ENCODE measurements at places on chromosomes 2 and 18.

GRCh38 chr2:236085647-236086046 is 82.5 kb downstream of the GBX2 start:
- H3K36me3 ChIP-seq, result no peaks in the 10 kb centered on the region
- no peak for DNase-seq
- no peaks in the 10 kb centered on the region for H3K4me1 ChIP-seq
- H3K4me3 ChIP-seq, result no peak overlapping the region

- DNase-seq, result no peak
- peaks cover 26% of the 10 kb centered on the region for H3K4me1 ChIP-seq
- peak overlapping the region; percentile 57 for H3K27ac ChIP-seq
- peaks cover 58% of the 10 kb centered on the region for H3K36me3 ChIP-seq
Observed at GRCh38 chr2:160271171-160272086, 71.4 kb upstream of the ITGB6 start.

DNA sequence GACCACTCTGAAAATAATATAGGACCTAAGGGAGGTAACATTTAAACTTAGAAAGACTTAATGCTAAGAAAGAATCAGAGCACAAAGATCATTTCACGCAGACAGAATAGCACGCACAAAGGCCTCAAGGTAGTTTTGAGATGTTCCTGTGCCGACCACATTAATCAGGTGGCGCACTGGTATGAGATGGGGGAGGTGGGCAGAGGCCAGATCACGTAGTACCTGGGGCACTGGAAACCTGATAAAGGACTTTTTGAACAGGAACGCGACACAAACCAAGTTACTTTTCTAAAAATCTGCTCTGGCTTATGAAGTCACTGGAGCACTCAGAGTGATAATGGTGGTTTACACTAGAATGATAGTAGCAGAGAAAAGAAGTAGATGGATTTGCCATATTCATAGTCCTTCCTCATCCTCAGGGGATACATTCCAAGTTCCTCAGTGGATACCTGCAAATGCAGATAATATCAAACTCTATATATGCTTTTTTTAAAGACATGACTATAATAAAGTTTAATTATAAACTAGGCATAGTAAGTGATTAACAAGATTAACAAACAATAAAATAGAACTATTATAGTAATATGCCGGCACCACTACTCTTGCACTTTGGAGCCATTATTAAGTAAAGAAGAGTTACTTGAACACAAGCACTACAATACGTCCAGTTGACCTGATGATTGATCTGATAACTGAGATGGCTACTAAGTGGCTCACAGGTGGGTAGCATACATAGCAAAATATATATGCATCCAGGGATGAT is 42.6 kb upstream of the CDCA7 start:
- H3K27me3 ChIP-seq, result peaks cover 7% of the 10 kb centered on the region
- no peak overlapping the region for H3K27ac ChIP-seq
- H3K4me3 ChIP-seq, result no peak overlapping the region
- no peaks in the 10 kb centered on the region for H3K4me1 ChIP-seq

- H3K36me3 ChIP-seq, result no peaks in the 10 kb centered on the region
- H3K27ac ChIP-seq, result no peak overlapping the region
- no peak for DNase-seq
- no peak overlapping the region for H3K4me3 ChIP-seq
- peaks cover 58% of the 10 kb centered on the region for H3K27me3 ChIP-seq
Observed at GRCh38 chr2:60540074-60540473, 13.4 kb downstream of the BCL11A start.

- no peaks in the 10 kb centered on the region for H3K4me1 ChIP-seq
- H3K36me3 ChIP-seq, result no peaks in the 10 kb centered on the region
- DNase-seq, result no peak
- no peak overlapping the region for H3K27ac ChIP-seq
- H3K4me3 ChIP-seq, result no peak overlapping the region
Observed at GRCh38 chr2:67970071-67970470, 92.7 kb downstream of the C1D start.

- H3K36me3 ChIP-seq, result no peaks in the 10 kb centered on the region
- no peak overlapping the region for H3K27ac ChIP-seq
- H3K4me1 ChIP-seq, result no peaks in the 10 kb centered on the region
- no peak overlapping the region for H3K4me3 ChIP-seq
- no peak for DNase-seq
- H3K27me3 ChIP-seq, result no peaks in the 10 kb centered on the region
Observed at GRCh38 chr2:109285244-109285651, 156.2 kb downstream of the SH3RF3 start.

DNA sequence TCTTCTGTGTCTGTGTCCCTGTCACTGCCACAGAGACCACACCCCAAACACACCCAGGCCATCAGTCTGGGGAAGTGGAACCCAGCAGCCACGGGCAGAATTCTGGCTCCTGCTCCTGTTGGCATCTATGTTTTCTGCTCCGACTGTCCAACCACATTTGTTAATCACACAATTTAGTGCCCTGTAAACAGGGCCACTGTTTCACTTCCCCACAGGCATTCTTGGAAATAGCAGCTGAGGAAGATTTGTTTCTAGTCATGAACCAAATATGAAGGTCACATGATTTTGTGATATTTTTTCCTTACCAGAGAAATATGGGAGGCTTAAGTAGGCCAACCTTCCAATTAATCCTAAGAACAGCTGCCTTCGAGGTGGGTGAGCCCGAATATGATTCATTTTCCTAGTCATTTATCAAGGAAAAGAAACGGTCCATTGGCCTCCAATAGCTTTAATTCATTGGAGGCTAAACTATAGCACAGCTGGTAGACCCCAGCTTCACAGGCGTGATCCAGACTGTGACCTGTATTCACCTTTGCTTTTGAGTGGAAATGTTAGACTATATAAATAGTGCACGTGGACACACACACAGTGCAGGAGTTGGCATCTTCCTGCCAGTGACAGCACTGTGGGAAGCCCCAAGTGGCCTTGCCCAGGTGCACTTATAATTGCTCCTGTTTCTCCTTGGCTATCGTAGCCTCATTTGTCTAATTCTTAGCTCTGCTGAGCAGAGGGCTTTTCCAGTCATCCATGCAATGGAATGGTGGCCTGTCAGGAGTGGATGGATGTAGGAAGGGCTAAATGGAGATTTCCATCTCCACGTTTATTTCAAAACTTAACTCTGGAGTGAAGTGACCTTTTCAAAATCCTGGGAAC is 267.9 kb downstream of the LPIN1 start:
- no peaks in the 10 kb centered on the region for H3K36me3 ChIP-seq
- no peak for DNase-seq
- no peaks in the 10 kb centered on the region for H3K4me1 ChIP-seq
- H3K4me3 ChIP-seq, result no peak overlapping the region
- no peak overlapping the region for H3K27ac ChIP-seq

DNA sequence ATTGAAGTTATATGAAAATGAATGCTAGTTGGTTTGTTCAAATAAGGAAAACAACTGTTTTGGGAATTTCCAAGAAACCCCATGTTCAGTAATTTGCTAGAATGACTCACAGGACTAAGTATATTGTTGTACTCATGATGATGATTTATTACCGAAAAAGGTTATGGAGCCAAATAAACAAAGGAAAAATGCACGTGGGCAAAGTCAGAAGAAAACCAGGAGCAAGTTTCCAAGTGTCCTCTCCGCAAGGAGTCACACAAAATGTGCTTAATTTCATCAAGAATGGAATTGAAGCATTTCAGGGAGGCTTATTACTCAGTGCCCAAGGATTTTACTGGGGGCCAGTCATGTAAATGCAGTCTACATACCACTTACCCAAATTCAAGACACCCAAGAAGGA is 1652.4 kb upstream of the TMEFF2 start:
- no peak for DNase-seq
- no peaks in the 10 kb centered on the region for H3K4me1 ChIP-seq
- no peaks in the 10 kb centered on the region for H3K36me3 ChIP-seq
- no peak overlapping the region for H3K4me3 ChIP-seq

GRCh38 chr2:8722986-8723385 is 41.1 kb downstream of the ID2 start:
- DNase-seq, result no peak
- no peaks in the 10 kb centered on the region for H3K27me3 ChIP-seq
- no peaks in the 10 kb centered on the region for H3K4me1 ChIP-seq
- H3K27ac ChIP-seq, result no peak overlapping the region

- no peak overlapping the region for H3K27ac ChIP-seq
- peaks cover 2% of the 10 kb centered on the region for H3K36me3 ChIP-seq
- no peak for DNase-seq
Observed at GRCh38 chr2:196041786-196042185, 26.9 kb downstream of the DNAH7 start.

DNA sequence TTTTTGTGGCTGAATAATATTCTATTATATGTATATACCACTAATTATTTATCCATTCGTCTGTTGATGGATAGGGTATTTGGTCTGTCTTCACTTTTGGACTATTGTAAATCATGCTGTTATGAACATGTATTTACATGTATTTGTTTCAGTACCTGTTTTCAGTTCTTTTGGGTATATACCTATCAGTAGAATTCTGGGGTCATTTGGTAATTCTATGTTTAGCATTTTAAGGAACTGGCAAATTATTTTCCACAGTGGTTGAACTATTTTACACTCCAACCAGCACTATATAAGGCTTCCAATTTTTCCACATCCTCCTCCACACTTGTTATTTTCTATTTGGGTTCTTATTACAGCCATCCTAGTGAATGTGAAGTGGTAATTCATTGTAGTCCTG is 12.4 kb upstream of the TANK start:
- H3K36me3 ChIP-seq, result peaks cover 84% of the 10 kb centered on the region
- H3K27me3 ChIP-seq, result no peaks in the 10 kb centered on the region
- DNase-seq, result no peak

DNA sequence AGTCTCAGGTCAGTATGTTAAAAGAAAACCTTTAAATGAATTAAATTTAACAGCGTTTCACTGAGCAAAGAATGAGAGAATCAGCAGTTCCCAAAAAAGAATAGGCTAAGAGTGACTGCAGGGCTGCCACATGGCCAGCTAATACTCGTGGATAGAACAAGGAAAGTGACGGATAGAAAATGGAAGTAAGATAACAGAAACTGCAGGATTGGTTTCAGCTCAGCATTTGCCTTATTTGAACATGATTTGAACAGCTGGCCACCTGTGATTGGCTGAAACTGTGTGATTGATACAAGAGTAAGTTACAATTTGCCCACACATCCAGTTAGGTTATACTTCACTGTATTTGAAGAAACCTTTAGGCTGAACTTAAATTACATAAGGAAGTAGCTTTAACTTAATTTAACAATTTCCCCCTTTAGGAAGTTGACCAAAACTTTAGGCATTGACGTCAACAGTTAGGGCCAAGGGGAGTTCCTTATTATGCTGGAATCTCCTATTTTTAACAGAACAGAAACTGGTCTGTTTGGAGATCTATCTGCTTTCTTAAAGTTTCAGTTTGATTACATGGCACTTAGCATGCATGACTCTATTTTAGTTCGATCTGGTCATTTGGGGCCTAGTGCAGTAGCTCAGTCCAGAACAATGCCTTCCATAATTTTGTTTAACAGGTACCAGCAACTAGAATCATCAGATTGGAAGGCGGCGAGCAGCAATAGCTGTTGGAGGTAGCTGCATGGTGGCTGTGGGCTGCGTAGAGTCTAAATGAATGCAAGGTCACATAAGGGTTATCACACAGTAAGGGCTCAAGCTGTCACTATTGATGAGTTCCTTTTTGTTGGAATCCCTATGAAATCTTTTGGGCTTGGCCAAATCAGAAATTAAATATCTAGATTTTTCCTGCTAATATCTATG is 143.4 kb downstream of the TRIM43 start:
- H3K4me1 ChIP-seq, result no peaks in the 10 kb centered on the region
- H3K36me3 ChIP-seq, result no peaks in the 10 kb centered on the region
- no peak for DNase-seq
- H3K27me3 ChIP-seq, result peaks cover 37% of the 10 kb centered on the region
- no peak overlapping the region for H3K4me3 ChIP-seq

DNA sequence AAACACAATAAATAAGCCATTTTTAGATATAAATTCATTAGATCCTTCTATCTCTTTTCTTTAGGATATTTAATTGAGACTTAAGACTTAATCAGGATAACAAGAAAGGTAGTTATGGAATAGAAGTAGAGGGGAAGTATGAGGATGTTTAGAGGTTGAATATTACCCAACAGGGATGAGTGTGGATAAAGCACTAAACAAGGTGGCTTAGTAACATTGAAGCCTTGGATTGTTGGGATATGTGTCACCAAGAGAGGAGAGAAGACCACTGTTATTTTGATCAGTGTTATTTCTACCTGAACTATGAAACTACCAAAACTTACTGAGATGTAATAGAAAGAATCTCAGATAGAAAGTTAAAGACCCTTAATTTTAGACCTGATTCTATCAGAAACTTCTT is 405.7 kb downstream of the PIK3C3 start:
- no peak overlapping the region for H3K4me3 ChIP-seq
- no peak overlapping the region for H3K27ac ChIP-seq
- no peaks in the 10 kb centered on the region for H3K4me1 ChIP-seq

- no peaks in the 10 kb centered on the region for H3K36me3 ChIP-seq
- H3K27ac ChIP-seq, result no peak overlapping the region
- DNase-seq, result no peak
- H3K4me3 ChIP-seq, result no peak overlapping the region
- H3K27me3 ChIP-seq, result no peaks in the 10 kb centered on the region
- peaks cover 52% of the 10 kb centered on the region for H3K4me1 ChIP-seq
Observed at GRCh38 chr18:13289481-13290205, 71.1 kb downstream of the LDLRAD4 start.

DNA sequence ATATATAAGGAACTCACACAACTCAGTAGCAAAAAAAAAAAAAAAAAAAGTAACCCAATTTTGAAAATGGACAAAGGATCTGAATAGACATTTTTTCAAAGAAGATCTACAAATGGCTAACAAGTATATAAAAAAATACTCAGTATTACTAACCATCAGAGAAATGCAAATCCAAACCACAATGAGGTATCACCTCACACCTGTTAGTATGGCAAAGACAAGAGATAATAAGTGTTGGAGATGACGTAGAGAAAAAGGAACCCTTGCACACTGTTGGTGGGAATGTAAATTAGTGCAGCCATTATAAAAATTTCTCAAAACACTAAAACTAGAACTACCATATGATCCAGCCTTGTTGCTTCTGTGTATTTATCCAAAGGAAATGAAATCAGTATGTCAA is 5.8 kb upstream of the CNDP1 start:
- no peak overlapping the region for H3K4me3 ChIP-seq
- H3K27ac ChIP-seq, result no peak overlapping the region
- no peaks in the 10 kb centered on the region for H3K36me3 ChIP-seq
- DNase-seq, result no peak
- H3K4me1 ChIP-seq, result peaks cover 3% of the 10 kb centered on the region

- H3K4me1 ChIP-seq, result no peaks in the 10 kb centered on the region
- H3K36me3 ChIP-seq, result no peaks in the 10 kb centered on the region
- no peak for DNase-seq
Observed at GRCh38 chr18:355678-356077, 87.8 kb upstream of the THOC1 start.
